Stimulated activated CD8-positive, alpha-beta memory T cell treated with anti-CD3 and anti-CD28 coated beads, Interleukin-2, amount 100 ng/mL, for 1 hour (primary cell): ENCODE measurements at places on chromosomes 12 and 14.

GRCh38 chr12:102051431-102051965, 10.3 kb downstream of the WASHC3 start:
- DNase-seq = no peak

- DNase-seq = no peak
These were observed 159.4 kb downstream of the PRKCH start for GRCh38 chr14:61480704-61481285.

GRCh38 chr14:104386151-104386841, 193.3 kb upstream of the C14orf180 start:
- no peak for DNase-seq

DNA sequence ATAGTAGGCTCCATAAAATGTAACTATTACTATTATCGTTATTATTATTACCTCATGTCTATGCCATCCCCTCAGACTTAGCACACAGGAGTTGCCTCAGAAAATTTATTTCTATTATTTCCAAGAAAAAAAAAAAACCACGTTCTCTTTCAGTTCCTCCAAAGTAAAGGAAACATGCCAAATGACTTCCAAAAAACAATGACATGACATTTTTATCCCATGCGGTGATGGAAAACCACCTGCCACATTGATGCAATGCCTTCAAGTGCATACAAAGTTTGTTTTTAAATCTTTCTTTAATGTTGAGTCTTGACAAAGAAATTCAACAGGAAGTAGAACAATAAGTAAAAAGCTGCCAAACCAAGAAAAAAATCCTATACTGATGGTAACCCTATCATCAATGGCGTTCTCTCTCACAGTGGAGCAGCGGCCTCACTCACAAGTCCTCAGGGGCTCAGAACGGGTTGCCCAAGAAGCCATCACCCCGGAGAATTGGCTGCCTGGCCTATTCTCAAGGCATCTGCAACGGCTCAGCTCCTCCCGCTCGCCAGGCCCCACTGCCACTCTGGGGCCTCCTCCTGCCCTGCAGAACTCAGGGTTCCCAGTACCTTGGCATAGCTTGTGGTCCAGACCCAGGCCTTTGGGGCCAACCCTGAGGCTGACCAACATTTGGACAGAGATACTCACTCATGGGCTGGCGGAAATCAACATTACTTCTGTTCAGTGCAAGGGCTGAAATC, 51.9 kb downstream of the SERPINA3 start:
- DNase-seq = no peak

DNA sequence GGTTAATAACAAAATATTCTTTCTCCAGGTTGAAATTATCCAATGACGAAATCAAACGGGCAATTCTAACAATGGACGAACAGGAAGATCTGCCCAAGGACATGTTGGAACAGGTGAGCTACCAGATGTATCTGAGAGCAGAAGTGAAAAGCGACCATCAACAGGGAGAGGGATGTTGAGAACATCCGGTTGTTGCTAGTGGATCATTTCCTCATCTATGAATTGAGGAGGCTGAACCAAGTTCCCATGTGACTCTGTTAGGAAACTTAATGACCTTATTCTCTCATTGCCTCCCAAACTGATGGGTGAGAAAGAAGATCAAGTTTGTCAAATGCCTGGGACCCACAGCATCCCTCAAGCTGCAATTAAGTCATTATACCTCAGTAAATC, 117.7 kb downstream of the GPR135 start:
- DNase-seq = no peak

GRCh38 chr12:57088354-57089270, at the start of gene NAB2:
Gene NAB2, plus strand, starts transcription at chr12:57089114. Its CDS starts 158 bp downstream, at chr12:57089272.
- DNase-seq = peak; percentile 87
